ENCODE measurements at places on chromosomes 5 and 9. TPM values are rescaled to one million over a fixed set of nuclear protein-coding genes. Genes with fewer than 3 reads are reported as not detected.

- no peaks in the 10 kb centered on the region for H3K36me3 ChIP-seq
- no peak for DNase-seq
- peaks cover 2% of the 10 kb centered on the region for H3K4me1 ChIP-seq
- H3K27me3 ChIP-seq: no peaks in the 10 kb centered on the region
- H3K4me3 ChIP-seq: no peak overlapping the region
- no peak overlapping the region for H3K27ac ChIP-seq
These were observed 117.4 kb downstream of the PRKACG start for GRCh38 chr9:68896486-68896885.

GRCh38 chr5:132427281-132428146 is 58.0 kb downstream of the SLC22A5 start:
- H3K4me1 ChIP-seq: peaks cover 24% of the 10 kb centered on the region
- peak; percentile 32 for DNase-seq
- H3K4me3 ChIP-seq: no peak overlapping the region
- H3K27me3 ChIP-seq: no peaks in the 10 kb centered on the region
- H3K36me3 ChIP-seq: no peaks in the 10 kb centered on the region
- peak overlapping the region; percentile 94 for H3K27ac ChIP-seq

DNA sequence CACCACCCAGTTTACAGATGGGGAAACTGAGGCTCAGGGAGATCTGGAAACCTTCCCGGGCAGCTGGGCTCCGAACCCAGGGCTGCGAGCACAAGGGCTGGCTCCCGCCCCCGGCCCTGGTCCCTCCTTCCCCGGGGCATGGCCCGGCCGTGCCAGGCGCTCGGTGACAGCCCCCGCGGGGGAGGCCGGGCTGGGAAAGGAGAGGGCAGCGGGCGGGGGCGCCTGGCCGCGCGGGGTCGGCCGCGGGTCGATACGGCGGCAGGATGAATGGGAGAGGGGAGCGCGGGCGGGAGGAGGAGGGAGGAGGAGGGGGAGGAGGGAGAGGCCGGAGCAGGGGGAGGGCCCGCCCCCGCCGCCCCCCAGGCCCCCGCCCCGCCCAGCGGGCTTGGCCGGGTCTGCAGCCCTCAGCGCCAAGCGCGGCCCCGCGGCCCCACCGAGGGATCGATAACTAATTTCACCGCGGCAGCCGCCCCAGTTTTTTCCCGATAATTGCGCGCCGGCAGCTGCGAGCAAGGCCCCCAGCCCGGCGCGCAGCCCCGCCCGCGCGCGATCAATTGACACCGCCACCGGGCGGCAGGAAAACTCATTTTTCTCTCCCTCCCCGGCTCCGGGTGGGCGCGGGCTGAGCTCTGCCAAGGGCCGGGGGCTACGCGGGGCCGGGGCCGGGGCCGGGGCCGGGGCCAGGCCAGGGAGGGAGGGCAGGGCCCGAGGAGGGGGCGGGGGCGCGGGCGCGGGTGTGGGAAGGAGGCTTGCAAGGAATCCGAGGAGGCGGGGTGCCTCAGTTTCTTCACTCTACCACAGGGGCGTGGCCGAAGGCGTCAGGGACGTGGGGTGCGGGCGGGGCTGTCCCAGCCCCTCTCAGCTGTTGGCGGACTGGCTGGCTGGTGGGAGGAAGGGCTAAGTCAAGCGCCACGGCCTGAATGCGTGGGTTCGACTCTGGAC is 52.1 kb downstream of the C9orf50 start:
- H3K4me3 ChIP-seq: peak overlapping the region; percentile 62
- H3K36me3 ChIP-seq: no peaks in the 10 kb centered on the region
- peaks cover 5% of the 10 kb centered on the region for H3K4me1 ChIP-seq

The PCDHGA8 gene
- total RNA-seq: 0.14 TPM

The GARIN3 gene
- total RNA-seq: not detected

All from liver (tissue), 10 donors.